Amniotic epithelial cell (primary cell): ENCODE measurements at places on chromosomes 4 and X.

DNA sequence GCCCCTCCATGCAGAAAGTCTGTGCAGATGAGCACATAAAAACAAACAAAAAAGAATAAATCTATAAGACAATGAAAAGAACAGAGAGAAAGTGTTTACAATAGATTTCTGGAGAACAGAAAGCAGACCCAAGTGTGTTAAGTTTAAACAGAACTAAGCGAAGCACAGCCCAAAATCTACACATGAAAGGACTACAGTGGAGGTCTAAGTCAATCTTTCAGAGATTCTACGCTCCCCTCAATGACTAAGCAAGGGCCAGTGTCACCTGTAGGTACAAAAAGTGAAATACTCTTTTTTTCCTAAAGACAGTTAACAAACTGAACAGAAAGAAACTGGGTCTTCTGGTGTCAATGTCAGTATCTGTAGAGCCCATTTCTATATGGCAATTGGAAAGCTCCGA is 18.2 kb downstream of the CLOCK start:
- DNase-seq: no peak

GRCh38 chrX:18899796-18900380 is 84.0 kb downstream of the PHKA2 start:
- DNase-seq: no peak

DNA sequence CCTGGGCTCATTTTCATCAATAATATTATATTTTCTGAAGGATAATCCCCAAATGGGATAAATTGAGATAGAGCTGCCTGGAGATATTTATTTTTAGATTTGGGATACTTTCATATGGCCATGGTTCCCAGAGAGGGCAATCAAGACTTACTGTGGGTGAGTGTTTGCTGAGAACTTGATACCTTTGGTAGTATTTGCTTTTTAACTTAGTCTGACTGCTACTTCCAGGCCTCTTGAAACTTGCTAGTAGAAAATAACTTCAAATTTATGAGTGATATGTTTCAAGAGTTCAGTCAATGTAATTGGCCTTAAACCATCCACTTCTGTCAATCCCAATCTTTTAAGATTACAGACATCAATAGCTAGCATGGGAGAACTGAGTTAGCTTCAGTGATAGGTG is 181.6 kb upstream of the POU3F4 start:
- no peak for DNase-seq

DNA sequence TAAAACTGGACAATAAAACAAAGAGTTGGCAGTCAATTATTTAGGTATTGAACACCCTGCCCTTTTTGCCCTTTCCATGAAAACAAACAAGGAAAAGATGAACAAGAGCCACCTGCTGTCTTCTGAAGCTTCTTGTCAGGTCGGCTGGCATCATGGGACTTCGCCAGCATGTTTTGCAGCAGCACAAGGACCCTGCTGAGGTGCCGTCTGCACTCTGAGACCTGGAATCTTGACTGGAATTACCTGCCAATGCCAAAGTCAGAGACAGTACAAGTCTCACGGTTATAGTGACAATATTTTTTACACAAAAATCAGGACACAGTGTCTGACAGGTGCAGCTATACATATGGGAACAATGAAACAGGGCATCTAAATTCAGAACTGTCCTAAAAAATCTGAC is 284.5 kb downstream of the GASK1B start:
- no peak for DNase-seq

- DNase-seq: peak; percentile 88
Observed at GRCh38 chrX:24260842-24261550, 52.9 kb downstream of the SUPT20HL2 start.

- DNase-seq: no peak
Observed at GRCh38 chrX:129956765-129957164, 25.7 kb upstream of the BCORL1 start.

GRCh38 chrX:75067931-75068330 is 88.2 kb downstream of the ABCB7 start:
- DNase-seq: peak; percentile 23

DNA sequence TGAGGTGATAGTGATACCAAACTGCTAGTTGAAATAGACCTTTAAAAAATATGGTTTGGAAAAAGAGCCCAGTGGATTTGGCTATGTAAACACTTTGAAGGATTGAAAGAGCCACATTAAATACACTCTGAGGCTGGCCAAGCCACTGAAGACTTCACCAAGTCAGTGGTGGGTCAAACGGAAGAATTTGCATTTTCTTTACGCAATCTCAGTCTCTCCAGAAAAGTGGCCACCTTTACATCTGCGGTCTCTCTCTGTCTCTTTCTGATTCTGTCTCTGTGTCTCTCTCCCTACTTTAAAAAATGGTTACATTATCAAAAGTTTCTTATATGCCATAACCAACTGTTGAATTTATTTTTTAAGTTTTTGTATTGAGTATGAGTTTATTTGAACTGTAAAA is 651.2 kb upstream of the PITX2 start:
- DNase-seq: no peak

- DNase-seq: no peak
Observed at GRCh38 chr4:140141210-140141835, 12.7 kb downstream of the MAML3 start.

DNA sequence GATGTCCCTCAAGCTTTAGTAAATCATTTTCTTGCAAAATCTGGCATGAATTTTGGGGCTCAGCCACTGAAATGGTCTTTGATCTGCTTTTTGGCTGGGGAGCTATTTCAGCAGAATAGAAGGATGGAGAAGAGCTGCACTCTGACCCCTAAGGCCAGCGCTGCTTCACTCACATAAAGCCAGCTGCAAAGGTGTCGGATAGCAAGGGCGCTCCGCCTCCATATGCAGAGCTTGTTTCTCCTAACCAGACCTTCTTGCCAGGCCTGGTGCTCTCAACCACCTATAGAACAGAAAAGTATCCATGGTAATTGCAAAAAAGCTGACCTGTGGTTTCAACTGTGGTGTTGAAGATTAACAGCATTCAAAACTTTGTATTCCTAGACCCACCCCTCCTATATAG is 24.1 kb upstream of the COQ2 start:
- no peak for DNase-seq

DNA sequence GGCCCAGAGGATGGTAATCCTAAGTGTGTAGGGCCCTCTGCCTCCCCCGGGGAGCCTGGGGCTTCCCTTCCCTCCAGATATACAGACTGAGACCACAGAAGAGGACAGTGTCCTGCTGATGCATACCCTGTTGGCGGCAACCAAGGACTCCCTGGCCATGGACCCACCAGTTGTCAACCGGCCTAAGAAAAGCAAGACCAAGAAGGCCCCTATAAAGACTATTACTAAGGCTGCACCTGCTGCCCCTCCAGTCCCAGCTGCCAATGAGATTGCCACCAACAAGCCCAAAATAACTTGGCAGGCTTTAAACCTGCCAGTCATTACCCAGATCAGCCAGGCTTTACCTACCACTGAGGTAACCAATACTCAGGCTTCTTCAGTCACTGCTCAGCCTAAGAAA is 1.9 kb downstream of the TRO start:
- DNase-seq: no peak

DNA sequence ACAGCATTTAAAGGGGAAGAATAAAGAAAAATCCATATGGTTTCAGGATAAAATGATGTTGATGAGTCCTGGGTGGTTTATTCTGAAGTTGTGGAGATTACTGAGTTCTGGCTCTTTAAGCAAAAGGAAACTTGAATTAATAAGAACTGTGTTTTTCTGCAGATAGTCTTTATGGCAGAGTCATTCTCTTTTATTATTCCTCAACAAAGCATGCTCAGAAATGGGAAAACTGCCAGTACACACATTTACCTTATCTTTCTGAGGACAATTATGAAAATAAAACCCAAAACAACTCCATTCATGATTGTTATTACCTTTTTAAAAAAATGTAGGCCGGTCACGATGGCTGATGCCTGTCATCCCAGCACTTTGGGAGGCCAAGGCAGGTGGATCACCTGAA is 58.5 kb downstream of the ADD1 start:
- no peak for DNase-seq

DNA sequence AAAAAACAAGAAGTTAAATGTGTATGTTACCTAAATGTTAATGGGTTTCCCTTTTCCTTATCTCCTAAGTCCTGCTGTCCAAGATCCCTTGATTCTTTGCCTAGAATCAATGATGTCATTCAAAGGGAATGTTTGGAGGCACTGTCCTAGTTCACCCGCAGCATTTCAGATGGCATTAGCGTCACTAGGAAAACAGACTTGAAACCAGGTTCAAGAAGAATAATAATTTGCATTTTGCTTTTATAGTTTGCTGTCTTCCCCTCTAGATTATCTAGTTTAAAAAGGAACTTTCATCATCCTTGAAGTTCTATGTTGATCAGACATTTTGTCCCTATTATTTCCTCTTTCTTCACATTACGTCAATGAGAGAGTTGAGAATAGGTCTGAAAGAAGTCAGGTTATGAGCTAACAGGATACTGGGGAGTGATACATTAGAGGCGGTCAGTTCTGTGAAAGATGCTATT is 234.1 kb upstream of the PGRMC2 start:
- DNase-seq: peak; percentile 36

GRCh38 chrX:115408771-115409400 is 119.4 kb downstream of the LUZP4 start:
- peak; percentile 84 for DNase-seq

GRCh38 chr4:10732235-10732913 is 47.8 kb upstream of the CLNK start:
- DNase-seq: no peak

DNA sequence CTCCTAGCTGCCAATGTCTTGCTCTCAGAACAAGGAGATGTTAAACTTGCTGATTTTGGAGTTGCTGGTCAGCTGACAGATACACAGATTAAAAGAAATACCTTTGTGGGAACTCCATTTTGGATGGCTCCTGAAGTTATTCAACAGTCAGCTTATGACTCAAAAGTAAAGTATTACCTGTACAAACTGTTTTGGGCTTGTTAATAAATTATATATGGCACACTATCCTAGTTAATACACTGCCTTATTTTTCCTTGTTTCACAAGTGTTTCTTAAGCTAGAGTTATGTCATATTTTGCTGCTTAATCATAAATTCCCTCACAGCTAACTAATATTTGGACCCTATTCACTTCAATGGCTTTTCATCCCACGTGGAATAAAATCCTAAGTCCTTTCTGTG is 45.3 kb downstream of the STK26 start:
- peak; percentile 36 for DNase-seq

DNA sequence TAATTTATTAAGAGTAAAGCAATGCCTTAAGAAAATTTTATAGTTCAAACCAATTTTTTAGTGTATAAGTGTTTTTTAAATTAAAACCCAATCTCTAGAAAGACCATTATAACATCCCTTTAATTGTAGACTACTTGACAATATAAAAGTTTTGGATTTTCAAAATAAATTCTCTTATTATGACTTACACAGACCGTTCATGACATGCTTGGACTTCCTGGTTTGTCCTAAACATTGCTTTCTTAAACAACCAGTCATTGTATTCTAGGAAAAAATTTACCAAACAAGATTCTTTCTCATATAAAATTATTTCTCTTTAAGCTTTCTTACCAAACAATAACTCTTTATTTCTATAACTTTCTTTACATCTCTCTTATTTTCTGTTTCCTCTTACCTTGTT is 49.0 kb upstream of the CXorf51A start:
- DNase-seq: no peak

DNA sequence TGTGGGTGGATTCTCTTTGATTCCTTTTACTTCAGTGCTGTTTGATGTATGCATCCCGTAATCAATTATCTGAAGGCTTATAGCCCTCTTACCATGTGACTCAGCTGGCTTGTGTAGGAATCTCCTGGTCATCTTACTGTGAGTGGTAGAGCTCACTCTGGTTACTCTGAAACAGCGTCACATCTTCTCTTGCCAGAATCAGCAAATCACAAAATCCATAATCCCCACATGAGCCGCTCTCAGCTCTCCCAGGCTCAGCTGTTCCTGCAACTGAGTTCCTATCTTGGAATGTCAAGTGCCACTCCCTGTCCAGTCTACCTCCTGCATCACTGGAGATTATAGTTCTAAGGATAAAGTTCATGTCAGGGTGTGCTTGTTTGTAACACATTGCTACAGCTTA is 278.0 kb downstream of the FBXO8 start:
- DNase-seq: peak; percentile 83

DNA sequence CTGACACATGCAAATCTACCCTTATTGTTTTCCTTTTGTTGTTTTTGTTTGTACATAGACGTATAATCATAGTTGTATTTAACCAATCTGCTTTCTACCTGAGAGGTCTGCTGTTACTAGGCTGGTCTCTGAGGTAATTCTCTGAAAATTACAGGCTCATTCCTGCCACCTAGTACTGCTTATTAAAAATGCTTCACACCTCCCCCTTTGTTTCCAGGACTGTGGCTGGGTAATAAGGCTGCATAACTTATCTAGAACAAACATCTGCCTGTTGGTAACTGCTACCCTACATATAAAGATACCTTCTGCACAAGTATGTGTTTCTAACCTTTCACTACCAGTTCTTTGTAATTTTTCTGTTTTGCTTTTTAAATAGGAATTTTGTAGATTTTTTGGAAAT is 34.2 kb downstream of the COX7B2 start:
- DNase-seq: no peak

DNA sequence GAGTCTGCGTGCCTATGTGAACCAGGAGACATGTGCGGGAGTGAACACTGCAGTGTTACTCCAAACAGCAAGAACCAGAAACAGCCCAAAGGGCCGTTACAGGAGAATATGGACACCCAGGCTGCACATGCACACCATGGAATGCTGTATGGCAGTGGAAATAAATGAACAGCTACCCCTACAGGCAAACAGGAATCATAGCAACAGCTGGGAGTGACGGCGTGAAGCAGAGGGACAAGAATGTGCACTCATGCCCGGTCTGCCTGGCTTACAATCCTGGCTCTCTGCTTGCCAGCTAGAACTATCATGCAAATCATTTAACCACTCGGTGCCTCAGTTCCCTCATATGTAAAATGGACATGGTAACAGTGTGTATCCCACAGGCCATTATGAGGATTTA is 16.6 kb downstream of the GPKOW start:
- DNase-seq: peak; percentile 49

DNA sequence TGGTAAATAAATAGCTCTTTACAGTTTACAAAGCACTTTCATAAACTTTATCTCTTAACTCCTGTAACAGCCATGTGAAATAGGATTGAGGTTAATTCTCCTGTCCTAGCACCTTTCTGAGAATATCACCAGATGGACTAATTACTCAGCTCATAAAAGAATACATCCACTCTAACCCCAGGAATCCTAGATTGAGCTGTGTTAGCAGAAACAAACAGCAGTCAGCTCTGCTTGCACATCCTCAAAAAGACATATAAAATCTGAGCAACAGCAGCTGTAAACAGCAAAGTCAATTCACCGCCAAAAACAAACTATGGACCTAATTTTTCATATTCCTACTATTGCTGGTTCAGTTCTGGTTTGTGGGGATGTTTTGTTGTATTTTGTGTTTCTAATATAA is 182.8 kb downstream of the QDPR start:
- DNase-seq: no peak

GRCh38 chr4:17010426-17011087 is 112.1 kb upstream of the LDB2 start:
- DNase-seq: no peak
